Fibroblast of the aortic adventitia (primary cell): ENCODE measurements at places on chromosomes 5 and 9. TPM values are rescaled to one million over a fixed set of nuclear protein-coding genes. Genes with fewer than 3 reads are reported as not detected.
A peak's percentile ranks its signal among the peaks of the same experiment; 100 is the strongest.

Gene SV2C
- 0.08 TPM in 1 of 2 replicates, not detected in the other for total RNA-seq

Gene ALAD
- 17.0 and 37.9 TPM in 2 replicates for total RNA-seq

Gene KLF9
- 30.4 and 30.8 TPM in 2 replicates for total RNA-seq

GRCh38 chr5:132510076-132510475, 19.5 kb upstream of the IRF1 start:
- DNase-seq = peak; percentile 89

Gene LMNB1
- 39.2 and 52.7 TPM in 2 replicates for total RNA-seq

Gene ZNF879
- 3.9 and 5.2 TPM in 2 replicates for total RNA-seq

Gene TPPP
- total RNA-seq = not detected in 2 replicates

GRCh38 chr9:21766096-21766495, 36.3 kb upstream of the MTAP start:
- DNase-seq = no peak

GRCh38 chr5:82290005-82290404, 11.9 kb upstream of the RPS23 start:
- no peak for DNase-seq

GRCh38 chr5:135826994-135827671, 7.3 kb upstream of the SLC25A48 start:
- DNase-seq = no peak

DNA sequence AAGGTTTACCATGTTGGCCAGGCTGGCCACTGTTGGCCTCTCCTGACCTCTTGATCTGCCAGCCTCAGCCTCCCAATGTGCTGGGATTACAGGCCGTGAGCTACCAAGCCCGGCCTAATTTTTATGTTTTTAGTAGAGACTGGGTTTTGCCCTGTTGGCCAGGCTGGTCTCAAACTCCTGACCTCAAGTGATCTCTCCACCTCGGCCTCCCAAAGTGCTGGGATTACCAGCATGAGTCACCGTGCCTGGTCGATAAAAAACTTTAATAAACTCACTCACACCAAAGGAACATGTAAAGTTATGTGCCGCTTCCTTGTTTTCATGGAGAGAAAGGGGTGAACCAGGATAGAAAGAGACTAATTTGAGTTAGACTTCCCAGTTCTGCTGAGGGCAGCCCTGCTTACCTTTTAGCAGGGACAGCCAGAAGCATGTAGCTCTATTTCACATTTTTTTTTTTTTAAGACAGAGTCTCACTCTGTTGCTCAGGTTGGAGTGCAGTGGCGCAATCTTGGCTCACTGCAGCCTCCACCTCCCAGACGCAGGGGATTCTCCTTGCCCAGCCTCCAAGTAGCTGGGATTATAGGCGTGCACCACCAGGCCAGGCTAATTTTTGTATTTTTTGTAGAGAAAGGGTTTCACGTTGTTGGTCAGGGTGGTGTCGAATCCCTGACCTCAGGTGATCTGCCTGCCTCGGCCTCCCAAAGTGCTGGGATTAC, 11.4 kb upstream of the HAUS6 start:
- DNase-seq = no peak

Gene CTXN3
- not detected in 2 replicates for total RNA-seq

GRCh38 chr5:22965960-22966359, 112.8 kb upstream of the CDH12 start:
- DNase-seq = no peak

DNA sequence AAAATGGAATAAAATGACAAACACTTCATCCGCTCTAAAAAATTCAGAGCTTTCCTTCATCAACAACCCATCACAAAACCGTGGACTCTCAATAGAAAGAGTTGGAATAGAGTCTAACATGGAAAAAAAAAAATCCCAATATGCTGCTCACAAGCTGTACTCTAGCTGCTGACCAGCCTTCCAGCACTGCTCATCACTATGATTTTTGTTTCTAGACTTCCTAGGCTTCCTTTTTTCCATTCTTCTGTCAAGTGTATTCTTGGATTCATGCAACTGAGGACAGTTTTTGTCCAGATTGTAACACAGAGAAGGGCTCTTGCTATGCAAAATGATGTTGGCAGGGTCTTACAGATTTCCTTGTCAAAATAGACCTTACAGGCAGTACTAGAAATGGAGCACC, 34.5 kb downstream of the RFK start:
- DNase-seq = no peak

GRCh38 chr5:1652873-1653697, 129.3 kb upstream of the LPCAT1 start:
- DNase-seq = no peak

DNA sequence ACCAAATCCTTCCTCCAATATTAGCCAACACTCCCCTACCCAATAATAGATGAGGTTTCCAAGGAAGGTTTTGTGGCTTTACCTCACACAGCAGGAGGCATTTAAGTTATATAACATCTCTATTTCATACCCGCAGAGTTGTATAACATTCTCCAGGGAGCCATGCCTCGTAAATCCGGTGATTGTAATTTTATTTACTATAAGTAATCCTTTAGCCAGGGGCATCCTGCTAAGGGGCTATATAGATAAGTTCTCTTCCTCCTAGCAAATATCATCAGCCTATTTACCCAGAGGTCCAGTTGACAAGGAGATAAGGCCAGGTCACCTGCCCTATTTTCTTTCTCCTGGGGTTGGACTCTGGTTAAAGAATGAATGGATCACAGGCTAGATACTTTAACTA, 2051.0 kb downstream of the EFNA5 start:
- no peak for DNase-seq

DNA sequence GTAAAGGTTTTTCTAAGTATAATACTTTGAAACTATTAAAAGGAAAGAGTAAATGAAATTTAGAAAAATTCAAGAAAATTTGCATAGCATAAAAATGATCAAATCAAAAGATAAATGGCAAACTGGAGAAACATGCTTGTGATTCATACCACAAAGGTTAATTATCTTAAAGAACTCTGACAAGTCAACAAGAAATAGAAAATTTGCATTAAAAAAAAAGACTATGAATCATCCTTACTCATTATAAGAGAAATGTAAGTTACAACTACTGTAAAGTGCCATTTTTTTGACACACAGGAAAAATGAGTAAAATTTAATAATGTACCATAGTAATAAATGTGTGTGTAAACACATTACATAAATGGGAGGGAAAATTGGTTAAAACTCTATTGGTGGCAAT, 624.4 kb upstream of the C9orf72 start:
- DNase-seq = no peak

- no peak for DNase-seq
Observed at GRCh38 chr5:107772418-107773310, 101.9 kb upstream of the EFNA5 start.

Gene SPINK13
- total RNA-seq = not detected in 2 replicates

DNA sequence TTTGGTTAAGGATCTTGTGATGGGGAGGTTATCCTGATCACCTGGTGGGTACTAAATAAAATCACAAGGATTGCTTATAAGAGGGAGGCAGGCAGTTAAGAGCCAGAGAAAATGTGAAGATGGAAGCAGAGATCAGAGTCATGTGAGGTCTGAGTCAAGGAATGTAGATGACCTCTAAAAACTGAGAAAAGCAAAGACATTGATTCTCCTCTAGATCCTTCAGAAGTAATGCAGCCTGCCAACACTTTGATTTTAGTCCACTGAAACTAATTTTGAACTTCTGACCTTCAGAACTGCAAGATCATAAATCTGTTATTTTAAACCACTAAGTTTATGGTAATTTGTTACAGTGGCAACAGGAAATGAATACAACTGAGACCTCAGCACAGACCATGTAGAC, 499.0 kb downstream of the GADD45G start:
- no peak for DNase-seq

Gene RXFP3
- total RNA-seq = not detected in 2 replicates

GRCh38 chr9:106528158-106528557, 334.8 kb upstream of the ZNF462 start:
- no peak for DNase-seq

Gene ALDH7A1
- total RNA-seq = 33.6 and 67.5 TPM in 2 replicates

- no peak for DNase-seq
Observed at GRCh38 chr9:6114424-6114823, 99.0 kb upstream of the RANBP6 start.

- no peak for DNase-seq
Observed at GRCh38 chr5:36041537-36041845, 25.2 kb downstream of the UGT3A2 start.

Gene ADAM19
- 11.2 and 15.5 TPM in 2 replicates for total RNA-seq

- DNase-seq = no peak
Observed at GRCh38 chr9:128169925-128170324, 9.9 kb downstream of the BBLN start.
